ENCODE measurements at places on chromosomes 11 and 22.

GRCh38 chr11:33774736-33775466 lies 581 bp upstream of the FBXO3 start:
- DNase-seq: no peak

DNA sequence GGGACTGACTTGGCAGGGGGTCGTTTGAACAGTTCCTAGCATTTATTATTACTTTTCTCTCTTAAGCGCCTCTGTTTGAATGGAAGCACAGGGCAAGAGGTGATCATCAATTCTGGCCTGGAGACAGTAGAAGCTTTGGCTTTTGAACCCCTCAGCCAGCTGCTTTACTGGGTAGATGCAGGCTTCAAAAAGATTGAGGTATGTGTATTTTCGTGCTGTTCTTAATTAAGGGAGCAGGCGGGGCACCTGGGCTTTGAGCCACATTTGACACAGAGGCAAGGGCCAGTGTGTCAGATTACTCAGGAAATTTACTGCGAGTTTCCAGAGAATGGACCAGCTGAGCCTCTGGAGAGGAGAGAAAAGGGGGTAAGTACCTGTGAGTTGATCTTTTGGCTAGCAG lies 102.4 kb upstream of the SORL1-AS1 start:
- DNase-seq: no peak

DNA sequence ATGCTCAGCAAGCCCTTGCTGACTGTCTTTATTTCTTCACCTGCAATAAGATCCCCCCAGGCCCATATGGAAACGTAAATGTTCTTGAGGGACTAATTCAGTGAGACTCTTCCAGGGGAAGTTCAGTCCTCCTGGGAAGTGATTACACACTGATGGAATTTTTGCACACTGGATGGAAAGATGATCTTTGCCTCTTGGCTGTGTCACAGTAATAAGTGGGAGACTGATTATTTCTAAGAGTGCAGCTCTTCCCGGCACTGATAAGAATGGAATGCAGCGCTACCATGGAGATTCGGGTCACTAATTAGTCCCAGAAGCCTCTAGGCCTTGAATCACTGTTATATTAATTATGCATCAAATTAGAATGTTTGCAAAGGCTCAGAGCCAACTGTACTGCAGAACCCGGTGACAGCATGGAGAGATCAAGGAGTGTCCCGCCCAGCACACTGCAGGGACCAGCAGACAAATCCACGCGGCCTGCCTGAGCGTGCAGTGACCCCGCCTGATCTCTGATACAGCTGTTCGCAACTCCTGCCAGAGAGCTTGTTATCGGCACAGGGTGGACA lies 178.3 kb downstream of the SNX19 start:
- DNase-seq: no peak

- DNase-seq: no peak
Measured at GRCh38 chr11:34332524-34332923, 25.3 kb downstream of the ABTB2 start.

- peak; percentile 11 for DNase-seq
Measured at GRCh38 chr22:37330200-37331033, 48.1 kb downstream of the CYTH4 start.

- DNase-seq: no peak
Measured at GRCh38 chr11:60766547-60766946, 9.9 kb downstream of the MS4A15 start.

DNA sequence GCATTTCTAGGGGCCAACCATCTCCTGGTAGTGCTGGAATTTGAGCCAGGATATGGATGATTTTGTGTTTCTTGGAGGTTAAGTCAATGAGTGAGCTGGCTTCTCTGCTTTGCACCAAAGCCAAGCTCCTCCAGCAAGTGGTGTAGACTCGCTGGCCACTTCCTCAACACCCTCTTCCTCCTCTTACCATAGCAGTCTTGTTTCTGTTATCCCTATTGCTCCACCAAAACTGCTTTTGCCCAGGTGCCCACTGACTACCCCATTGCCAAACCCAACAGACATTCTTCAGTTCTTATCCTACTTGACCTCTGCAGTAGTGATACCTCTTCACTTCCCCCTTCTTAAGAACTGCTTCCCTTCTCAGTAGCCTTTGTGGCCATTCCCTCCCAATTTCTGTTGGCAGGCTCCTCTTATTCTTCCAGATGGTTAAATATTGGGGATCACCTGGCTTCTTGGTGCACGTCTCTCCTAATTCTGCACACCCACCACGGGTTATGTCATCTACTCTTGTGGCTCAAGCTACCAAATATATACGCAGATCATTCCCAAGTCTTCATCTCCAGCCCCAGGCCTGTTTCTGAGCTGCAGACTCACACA lies 7.0 kb upstream of the PRG2 start:
- DNase-seq: no peak

- DNase-seq: no peak
Measured at GRCh38 chr22:37310815-37311595, 28.7 kb downstream of the CYTH4 start.

- DNase-seq: no peak
Measured at GRCh38 chr22:24981656-24982055, 29.1 kb downstream of the KIAA1671 start.

- no peak for DNase-seq
Measured at GRCh38 chr11:12394601-12395000, 17.2 kb downstream of the PARVA start.

GRCh38 chr22:37843741-37844089 lies 419 bp downstream of the ANKRD54 start:
- DNase-seq: peak; percentile 47

Data from GOT3 (cell line).